Panc1 (cell line): ENCODE measurements at places on chromosomes 6 and 20. TPM values are rescaled to one million over a fixed set of nuclear protein-coding genes. Genes with fewer than 3 reads are reported as not detected.

Gene RAMACL
- 0.13 TPM for total RNA-seq

GRCh38 chr6:9523462-9523861 lies 891.4 kb downstream of the TFAP2A start:
- H3K36me3 ChIP-seq: no peaks in the 10 kb centered on the region
- H3K4me1 ChIP-seq: peaks cover 6% of the 10 kb centered on the region
- H3K27me3 ChIP-seq: no peaks in the 10 kb centered on the region
- no peak overlapping the region; the same call in 1 of the 2 replicates for H3K27ac ChIP-seq
- H3K4me3 ChIP-seq: no peak overlapping the region

GRCh38 chr6:111818539-111819226 lies 54.6 kb downstream of the FYN start:
- no peak for DNase-seq
- H3K4me3 ChIP-seq: no peak overlapping the region
- no peaks in the 10 kb centered on the region for H3K36me3 ChIP-seq
- H3K4me1 ChIP-seq: no peaks in the 10 kb centered on the region
- H3K27me3 ChIP-seq: peaks cover 19% of the 10 kb centered on the region

GRCh38 chr6:111862314-111862713 lies 10.9 kb downstream of the FYN start:
- no peak overlapping the region for H3K4me3 ChIP-seq
- peaks cover 8% of the 10 kb centered on the region for H3K27me3 ChIP-seq

DNA sequence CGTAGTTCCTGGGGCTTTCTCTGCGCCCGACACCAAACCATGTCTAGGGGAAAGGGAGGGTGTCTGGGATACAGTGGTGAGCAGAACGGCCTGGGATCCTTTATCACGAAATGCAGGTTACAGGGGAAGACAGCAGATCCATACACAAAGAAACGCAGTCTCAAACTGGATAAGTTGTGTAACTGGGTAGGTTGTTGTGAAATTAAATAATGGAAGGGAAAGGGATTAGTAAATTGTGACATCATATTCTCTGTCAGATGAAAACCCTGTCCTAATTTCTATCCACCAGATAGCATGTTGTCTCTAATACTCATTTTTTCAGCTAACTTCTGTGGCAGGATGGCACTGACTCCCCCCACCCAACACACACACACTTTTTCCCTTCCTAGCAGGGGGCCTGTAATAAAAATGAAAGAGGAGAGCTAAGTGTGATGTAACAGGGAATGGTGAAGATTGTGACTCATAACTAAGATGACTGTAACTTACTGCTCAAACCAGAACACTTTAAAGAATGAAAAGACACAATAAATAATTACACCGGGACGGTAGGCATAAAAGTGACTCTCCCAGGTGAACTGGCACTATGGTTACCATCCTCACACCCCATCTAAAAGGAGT lies 769 bp upstream of the TRPC4AP start:
- no peaks in the 10 kb centered on the region; the same call in 1 of the 2 replicates for H3K36me3 ChIP-seq
- H3K4me3 ChIP-seq: peak overlapping the region; percentile 78
- peak overlapping the region; percentile 83 for H3K27ac ChIP-seq
- peak; percentile 67 for DNase-seq
- peaks cover 10% of the 10 kb centered on the region for H3K4me1 ChIP-seq

- H3K4me1 ChIP-seq: no peaks in the 10 kb centered on the region
- no peak overlapping the region for H3K4me3 ChIP-seq
- H3K27ac ChIP-seq: no peak overlapping the region
- DNase-seq: peak; percentile 57
- peaks cover 12% of the 10 kb centered on the region for H3K27me3 ChIP-seq
These were observed 85.2 kb upstream of the PHACTR3 start for GRCh38 chr20:59518881-59519706.

Gene EYS
- total RNA-seq: not detected

Gene ZNF512B
- total RNA-seq: 17.9 TPM

- H3K27me3 ChIP-seq: no peaks in the 10 kb centered on the region
- no peak overlapping the region for H3K4me3 ChIP-seq
- no peak overlapping the region for H3K27ac ChIP-seq
- H3K36me3 ChIP-seq: no peaks in the 10 kb centered on the region
- no peaks in the 10 kb centered on the region for H3K4me1 ChIP-seq
- DNase-seq: no peak
These were observed 61.3 kb upstream of the FERMT1 start for GRCh38 chr20:6184086-6184485.

DNA sequence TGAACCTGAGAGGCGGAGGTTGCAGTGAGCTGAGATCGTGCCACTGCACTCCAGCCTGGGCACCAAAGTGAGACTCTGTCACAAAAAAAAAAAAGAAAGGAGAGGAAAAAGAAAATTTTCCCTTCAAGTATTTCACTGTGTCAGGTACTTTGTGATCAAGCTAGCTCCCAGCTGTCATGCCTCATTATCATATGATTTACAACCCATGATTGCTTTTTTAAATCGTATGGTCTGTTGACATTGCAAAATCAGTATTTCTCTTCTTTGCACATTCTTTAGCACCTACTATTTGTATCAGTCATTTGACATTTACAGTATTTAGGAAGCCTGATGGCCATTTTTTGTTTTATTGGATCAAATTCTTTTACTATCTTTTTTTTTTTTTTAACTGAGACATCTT lies 22.4 kb downstream of the SASH1 start:
- no peak overlapping the region for H3K27ac ChIP-seq
- no peak overlapping the region for H3K4me3 ChIP-seq
- no peaks in the 10 kb centered on the region for H3K36me3 ChIP-seq

Gene ARMH2
- not detected for total RNA-seq

DNA sequence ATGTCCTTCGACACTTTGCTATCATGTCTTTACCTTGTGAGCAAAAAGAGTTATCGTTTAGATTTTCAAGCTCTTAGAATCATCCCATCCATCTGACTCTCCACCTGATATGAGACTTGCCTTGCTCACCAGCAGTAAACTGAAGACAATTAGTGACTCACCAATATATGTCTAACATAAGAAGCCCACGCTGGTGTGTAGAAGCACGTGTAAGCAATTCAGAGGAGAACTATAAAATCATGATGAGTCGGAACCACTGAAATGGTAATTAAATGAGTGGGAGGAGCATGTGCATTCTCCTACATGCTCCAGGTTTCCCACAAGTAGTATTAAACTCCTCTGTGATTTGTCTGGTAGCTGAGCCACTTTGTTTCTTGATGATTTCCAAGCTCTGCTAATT lies 181.6 kb upstream of the RNF217 start:
- H3K27me3 ChIP-seq: no peaks in the 10 kb centered on the region
- DNase-seq: no peak
- H3K36me3 ChIP-seq: no peaks in the 10 kb centered on the region
- H3K4me3 ChIP-seq: no peak overlapping the region
- H3K4me1 ChIP-seq: no peaks in the 10 kb centered on the region

DNA sequence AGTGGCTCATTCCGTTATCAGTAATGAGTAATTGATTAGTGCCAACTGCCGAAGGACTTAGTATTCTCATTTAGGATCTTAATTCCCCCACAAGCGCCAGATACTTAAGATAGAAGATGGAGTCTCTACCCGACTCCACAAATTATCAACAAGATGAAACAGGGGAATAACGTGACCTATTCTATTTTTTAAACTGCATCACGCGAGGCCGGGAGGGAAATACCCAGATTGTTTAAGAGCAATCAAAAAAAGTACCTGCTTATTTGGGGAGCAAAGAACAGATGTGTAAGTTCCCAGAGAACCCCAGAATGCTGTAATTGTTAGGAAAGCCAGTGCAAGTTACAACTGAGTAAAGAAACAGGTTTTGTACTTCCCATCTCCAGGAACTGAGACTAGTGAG lies 1.1 kb upstream of the MAP3K5 start:
- H3K4me3 ChIP-seq: peak overlapping the region; percentile 74
- no peaks in the 10 kb centered on the region; the same call in 1 of the 2 replicates for H3K36me3 ChIP-seq
- peaks cover 13% of the 10 kb centered on the region for H3K4me1 ChIP-seq
- DNase-seq: no peak
- H3K27ac ChIP-seq: peak overlapping the region; percentile 87
- no peaks in the 10 kb centered on the region for H3K27me3 ChIP-seq

GRCh38 chr20:59823491-59824259 lies 109.8 kb downstream of the SYCP2 start:
- no peaks in the 10 kb centered on the region for H3K36me3 ChIP-seq
- no peak for DNase-seq
- H3K27ac ChIP-seq: no peak overlapping the region

DNA sequence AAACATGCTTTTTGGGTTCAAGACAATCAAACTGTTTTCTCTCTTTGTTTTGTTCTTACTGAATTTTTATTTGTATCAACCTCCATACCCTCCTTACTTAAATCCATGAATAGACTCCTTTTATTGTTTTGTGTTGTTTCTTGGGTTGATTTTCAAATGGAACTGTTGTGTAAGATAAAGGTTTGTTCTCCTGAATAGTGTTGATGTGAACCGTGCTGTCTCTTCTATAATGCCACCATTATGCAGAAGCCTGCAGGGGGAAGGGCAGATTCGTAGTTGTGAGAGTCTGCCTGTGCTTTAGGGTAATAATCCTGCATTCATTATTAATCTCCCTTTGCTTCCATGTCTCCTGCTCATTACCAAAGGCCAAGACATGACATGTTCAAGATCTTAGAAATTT lies 105.9 kb downstream of the CDKAL1 start:
- DNase-seq: no peak
- no peak overlapping the region for H3K27ac ChIP-seq
- H3K36me3 ChIP-seq: no peaks in the 10 kb centered on the region
- H3K4me1 ChIP-seq: no peaks in the 10 kb centered on the region
- no peak overlapping the region for H3K4me3 ChIP-seq

- H3K27me3 ChIP-seq: no peaks in the 10 kb centered on the region
- H3K4me3 ChIP-seq: no peak overlapping the region
- no peaks in the 10 kb centered on the region; the same call in 1 of the 2 replicates for H3K4me1 ChIP-seq
- DNase-seq: no peak
- peaks cover 2% of the 10 kb centered on the region; the same call in 1 of the 2 replicates for H3K36me3 ChIP-seq
These were observed 8.7 kb downstream of the TRIB3 start for GRCh38 chr20:389220-389619.

DNA sequence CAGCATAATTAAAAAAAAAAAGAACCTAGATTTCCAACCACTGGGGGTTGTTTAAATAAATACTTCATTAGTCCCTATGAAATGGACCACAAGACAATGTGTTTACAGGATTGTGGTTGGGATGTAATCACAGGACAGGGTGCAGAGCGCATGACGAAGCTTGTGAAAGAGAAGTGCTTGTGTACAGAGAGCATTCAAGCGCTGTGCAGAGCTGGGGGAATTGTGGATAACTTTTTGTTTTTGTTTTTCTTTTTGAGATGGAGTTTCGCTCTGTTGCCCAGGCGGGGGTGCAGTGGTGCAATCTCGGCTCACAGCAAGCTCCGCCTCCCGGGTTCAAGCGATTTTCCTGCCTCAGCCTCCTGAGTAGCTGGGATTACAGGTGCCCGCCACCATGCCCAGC lies 22.3 kb downstream of the LAMA5 start:
- peaks cover under 1% of the 10 kb centered on the region; the same call in 1 of the 2 replicates for H3K4me1 ChIP-seq
- no peak for DNase-seq
- no peaks in the 10 kb centered on the region for H3K27me3 ChIP-seq
- H3K4me3 ChIP-seq: no peak overlapping the region
- H3K36me3 ChIP-seq: peaks cover 27% of the 10 kb centered on the region
- H3K27ac ChIP-seq: no peak overlapping the region

- H3K27me3 ChIP-seq: no peaks in the 10 kb centered on the region; the same call in 1 of the 2 replicates
- no peak overlapping the region for H3K4me3 ChIP-seq
- no peak overlapping the region for H3K27ac ChIP-seq
- no peaks in the 10 kb centered on the region for H3K4me1 ChIP-seq
These were observed 13.6 kb upstream of the TTLL2 start for GRCh38 chr6:167311286-167311685.

GRCh38 chr6:117985916-117986315 lies 78.9 kb downstream of the SLC35F1 start:
- H3K4me1 ChIP-seq: no peaks in the 10 kb centered on the region
- no peak overlapping the region for H3K27ac ChIP-seq
- H3K36me3 ChIP-seq: no peaks in the 10 kb centered on the region
- DNase-seq: no peak
- H3K27me3 ChIP-seq: no peaks in the 10 kb centered on the region
- H3K4me3 ChIP-seq: no peak overlapping the region

DNA sequence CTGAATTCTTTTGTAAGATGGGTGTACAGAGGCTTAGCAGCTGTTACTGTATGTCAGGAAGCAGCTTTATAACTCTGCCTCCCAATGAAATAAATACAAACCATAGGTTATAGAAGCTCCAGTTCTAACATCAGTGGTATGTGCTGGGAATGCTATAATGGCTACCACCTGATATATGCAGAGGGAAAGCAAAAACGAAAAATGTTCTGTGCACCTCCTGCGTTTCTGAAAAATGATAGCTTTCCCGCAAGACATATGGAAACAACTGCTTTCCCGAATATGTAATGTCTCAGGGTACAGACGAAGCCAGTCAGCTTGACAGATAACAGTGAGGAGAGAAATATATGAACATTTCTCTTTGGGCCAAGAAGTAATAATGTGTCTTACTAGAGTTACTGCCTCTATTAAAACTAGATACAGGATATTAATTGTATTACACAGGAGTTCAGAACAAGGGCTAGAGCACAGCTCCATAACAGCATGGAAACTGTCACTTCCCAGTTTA lies 517.0 kb upstream of the NRSN1 start:
- H3K27ac ChIP-seq: no peak overlapping the region
- no peaks in the 10 kb centered on the region for H3K4me1 ChIP-seq
- no peak for DNase-seq

GRCh38 chr6:16639684-16640480 lies 121.4 kb downstream of the ATXN1 start:
- no peaks in the 10 kb centered on the region for H3K36me3 ChIP-seq
- H3K4me3 ChIP-seq: no peak overlapping the region
- peak; percentile 27 for DNase-seq
- H3K27ac ChIP-seq: no peak overlapping the region
- H3K27me3 ChIP-seq: no peaks in the 10 kb centered on the region

- H3K36me3 ChIP-seq: no peaks in the 10 kb centered on the region
- H3K27me3 ChIP-seq: no peaks in the 10 kb centered on the region
- DNase-seq: no peak
- no peak overlapping the region for H3K4me3 ChIP-seq
- H3K4me1 ChIP-seq: no peaks in the 10 kb centered on the region
These were observed 611.3 kb upstream of the GJE1 start for GRCh38 chr6:141521440-141521839.

DNA sequence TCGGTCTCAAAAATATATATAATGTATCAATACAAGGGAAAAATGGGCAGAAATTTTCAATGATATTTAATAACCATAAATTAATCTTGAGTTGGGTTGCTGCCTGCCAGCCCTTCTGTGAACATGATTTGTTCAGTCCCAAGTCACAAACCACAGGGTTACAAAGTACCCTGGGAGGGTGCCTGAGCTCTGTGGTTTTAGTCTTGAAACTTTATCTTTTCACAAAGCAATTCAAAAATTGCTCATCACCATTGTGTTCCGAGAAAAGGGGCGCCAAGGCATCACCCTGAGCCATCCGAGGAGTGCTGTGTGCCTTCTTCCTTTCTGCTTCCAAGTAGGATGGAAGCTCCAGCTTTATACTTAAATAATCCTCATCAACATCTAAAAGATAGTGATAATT lies 141.6 kb upstream of the AKAP12 start:
- no peaks in the 10 kb centered on the region for H3K4me1 ChIP-seq
- DNase-seq: no peak
- no peak overlapping the region for H3K27ac ChIP-seq
- H3K4me3 ChIP-seq: no peak overlapping the region
- no peaks in the 10 kb centered on the region for H3K27me3 ChIP-seq

GRCh38 chr6:8633762-8634161 lies 198.4 kb upstream of the SLC35B3 start:
- H3K36me3 ChIP-seq: no peaks in the 10 kb centered on the region
- H3K4me1 ChIP-seq: no peaks in the 10 kb centered on the region
- H3K27ac ChIP-seq: no peak overlapping the region
- H3K4me3 ChIP-seq: no peak overlapping the region
